ENCODE measurements at places on chromosomes 1 and 21.

DNA sequence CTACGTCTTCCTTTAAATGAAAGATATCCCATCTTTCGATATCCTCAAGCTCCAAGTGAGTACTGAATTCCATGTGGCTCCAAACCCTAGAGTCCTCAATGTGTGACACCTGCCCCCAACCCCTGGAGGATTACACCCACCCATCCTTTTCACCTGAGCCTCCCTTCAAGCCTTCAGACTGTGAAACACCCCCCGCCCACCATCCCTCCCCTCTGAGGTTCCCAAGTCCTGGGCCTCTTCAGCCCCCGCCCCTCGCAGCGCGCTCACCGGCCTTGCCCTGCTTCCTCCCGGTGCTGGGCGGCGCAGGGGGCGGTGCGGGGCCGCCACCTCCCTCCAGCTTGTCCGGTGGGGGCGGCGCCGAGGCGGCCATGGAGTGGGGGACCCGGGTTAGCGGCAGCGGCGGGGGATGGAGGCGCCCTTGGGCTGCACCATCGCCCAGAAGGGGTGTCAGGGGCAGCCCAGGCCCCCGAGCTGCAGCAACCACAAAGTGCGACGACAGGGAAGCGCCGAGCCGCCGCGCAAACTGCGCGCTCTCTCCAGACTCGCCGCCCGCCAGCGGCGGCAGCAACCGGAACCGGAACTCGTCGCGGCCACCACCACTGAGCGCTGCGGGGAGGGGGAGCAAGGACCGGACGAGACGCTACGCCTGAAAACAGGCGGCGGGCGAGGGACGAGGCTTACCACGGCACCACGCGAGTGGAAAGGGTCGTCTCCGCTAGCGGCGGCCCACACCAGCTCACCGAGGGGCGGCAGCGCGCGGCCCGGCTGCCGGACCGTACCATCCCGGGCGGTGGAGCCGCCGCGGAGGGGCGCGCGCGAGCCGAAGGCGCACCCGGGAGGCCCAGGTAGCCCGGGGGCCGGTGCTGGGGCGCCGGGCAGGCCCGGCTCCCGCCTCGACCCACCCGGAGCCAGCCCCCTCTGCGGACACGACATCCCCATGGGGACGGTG, at the start of gene PYGO2:
Gene PYGO2 (minus strand): TSS at position 576 of the 949 bp plus-strand sequence. CDS start 206 bp downstream, at position 370.
- DNase-seq: peak; percentile 71

- no peak for DNase-seq
Measured at GRCh38 chr1:169909499-169909898, 15.8 kb upstream of the SCYL3 start.

DNA sequence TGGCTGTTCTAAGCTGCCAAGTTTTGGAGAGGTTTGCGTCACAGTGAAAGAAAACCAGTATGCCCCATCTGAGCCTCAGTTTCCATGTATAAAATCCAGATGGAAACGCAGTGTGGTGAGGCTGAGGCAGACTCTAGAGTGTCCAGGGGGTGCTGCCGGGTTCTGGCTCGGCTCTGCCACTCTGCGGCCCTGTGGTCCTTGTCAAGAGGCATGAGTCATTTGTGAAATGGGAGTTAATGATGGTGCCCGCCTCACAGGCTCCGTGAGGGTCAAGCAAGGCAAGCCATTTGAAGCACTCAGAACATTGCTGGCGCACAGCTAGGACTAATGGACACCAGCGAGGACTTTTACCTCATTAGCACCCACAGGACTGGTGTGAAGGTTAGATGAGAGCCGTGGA, 214.3 kb downstream of the PTPRU start:
- DNase-seq: no peak

DNA sequence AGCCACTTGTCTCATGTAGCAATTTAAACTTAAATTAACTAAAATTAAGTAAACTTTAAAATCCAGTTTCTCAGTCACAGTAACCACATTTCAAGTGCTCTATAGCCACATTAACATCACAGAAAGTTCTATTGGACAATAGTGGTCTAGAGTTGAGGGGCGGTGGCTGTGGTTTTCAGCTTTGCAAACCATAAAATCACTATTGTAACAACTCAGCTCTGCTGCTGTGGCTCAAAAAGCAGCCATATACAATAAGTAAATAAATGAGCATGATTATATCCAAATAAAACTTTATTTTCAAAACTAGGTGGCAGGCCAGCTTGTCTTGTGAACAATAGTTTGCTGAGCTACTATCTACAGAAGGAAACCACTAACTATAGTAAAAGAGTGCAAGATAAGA, 43.4 kb upstream of the C1orf53 start:
- no peak for DNase-seq

DNA sequence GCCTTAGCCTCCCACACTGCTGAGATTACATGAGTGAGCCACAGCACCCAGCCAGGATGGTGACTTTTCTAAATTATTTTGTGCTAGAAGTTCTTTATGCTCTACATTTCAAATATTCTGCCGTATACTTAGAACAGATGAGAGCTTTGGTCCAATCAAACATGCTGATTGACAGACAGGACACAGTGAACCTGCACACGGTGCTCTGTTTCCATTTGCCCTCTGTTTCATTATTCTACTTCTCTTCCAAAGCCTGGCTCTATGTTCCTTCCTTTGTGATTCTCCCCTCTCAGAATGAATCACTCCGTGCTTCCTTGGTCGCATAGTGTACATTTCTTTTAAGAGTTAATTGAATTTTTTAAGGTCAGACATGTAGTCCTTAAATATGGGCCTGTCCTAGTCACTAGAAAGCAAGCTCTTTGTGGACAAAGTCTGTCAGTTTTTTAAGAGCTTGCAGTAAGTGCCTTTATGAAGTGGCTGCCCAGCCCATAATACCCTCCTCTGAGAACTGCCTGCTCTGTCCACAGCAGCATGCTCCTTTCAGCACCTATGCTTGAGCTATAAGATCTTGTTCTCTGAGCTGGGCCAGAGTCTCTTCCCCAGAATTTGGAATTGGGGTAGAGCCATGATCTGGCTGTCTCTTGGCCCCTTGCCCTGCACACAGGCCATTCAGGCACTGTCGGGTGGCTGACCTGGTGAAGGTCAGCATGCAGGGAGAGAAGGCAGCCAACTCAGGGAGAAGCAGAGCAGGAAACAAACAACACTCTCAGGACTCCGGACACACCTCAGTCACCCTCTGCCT, 66.8 kb upstream of the SLC44A3 start:
- DNase-seq: no peak

DNA sequence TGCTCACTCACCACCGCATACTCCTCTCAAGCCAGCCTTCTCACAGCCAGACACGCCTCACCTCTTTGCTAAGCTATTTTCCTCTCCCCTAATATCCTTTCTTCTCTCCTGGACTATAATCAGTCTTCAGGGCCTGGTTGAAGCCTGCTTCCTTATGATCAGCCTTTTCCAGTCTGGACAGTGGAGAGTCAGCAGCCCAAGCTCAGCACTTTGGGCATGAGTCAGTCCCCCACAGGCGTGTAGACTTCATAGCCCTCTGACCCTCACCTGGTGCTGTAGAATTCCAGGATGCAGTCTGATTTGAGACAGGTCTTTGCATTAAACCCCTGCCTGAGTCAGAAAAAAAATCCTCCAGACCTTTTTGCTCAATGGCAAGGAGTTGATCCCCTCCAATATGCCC, 2.5 kb downstream of the HPCAL4 start:
- no peak for DNase-seq

GRCh38 chr1:240649733-240650721, 38.1 kb upstream of the GREM2 start:
- no peak for DNase-seq

- no peak for DNase-seq
Measured at GRCh38 chr1:227357171-227357926, 39.1 kb upstream of the CDC42BPA start.

- no peak for DNase-seq
Measured at GRCh38 chr1:27394282-27394658, 1.8 kb downstream of the GPR3 start.

GRCh38 chr1:157739229-157739901, 37.6 kb downstream of the FCRL2 start:
- no peak for DNase-seq

DNA sequence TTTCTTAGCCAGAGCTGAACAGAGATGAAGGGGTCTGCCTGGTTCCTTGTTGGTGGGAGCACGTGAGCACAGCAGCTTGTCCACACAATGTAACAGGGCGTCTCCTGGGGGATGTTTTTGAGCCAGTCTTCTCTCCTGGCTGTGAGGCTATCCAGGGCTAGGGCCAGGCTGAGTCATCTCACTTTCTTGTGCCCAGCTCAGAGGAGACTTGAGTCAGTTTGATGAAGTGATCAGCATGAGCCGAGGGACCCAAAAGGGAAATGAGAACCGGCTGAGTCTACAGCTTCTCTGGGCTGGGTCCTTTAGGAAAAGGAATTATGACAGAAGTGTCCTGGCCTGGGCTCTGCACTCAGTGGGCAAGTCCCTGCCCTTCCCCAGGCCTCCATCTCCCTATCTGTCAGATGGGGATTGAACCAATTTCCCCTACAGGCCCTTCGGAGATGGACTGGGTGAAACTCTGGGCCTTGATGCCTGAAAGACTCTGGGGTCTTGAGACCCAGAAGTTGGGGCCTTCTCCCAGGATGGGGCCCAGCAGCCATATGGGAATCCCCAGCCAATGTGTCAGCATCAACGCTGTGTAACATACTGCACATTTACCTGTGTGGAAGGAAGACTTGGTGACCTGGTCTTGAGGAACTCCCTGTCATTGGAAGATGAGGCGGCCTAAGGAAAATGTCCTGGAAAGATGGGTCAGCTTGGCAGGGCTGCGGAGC, 36.6 kb downstream of the DMRTB1 start:
- DNase-seq: no peak

- DNase-seq: no peak
Measured at GRCh38 chr21:34987501-34988072, 61.5 kb downstream of the RUNX1 start.

DNA sequence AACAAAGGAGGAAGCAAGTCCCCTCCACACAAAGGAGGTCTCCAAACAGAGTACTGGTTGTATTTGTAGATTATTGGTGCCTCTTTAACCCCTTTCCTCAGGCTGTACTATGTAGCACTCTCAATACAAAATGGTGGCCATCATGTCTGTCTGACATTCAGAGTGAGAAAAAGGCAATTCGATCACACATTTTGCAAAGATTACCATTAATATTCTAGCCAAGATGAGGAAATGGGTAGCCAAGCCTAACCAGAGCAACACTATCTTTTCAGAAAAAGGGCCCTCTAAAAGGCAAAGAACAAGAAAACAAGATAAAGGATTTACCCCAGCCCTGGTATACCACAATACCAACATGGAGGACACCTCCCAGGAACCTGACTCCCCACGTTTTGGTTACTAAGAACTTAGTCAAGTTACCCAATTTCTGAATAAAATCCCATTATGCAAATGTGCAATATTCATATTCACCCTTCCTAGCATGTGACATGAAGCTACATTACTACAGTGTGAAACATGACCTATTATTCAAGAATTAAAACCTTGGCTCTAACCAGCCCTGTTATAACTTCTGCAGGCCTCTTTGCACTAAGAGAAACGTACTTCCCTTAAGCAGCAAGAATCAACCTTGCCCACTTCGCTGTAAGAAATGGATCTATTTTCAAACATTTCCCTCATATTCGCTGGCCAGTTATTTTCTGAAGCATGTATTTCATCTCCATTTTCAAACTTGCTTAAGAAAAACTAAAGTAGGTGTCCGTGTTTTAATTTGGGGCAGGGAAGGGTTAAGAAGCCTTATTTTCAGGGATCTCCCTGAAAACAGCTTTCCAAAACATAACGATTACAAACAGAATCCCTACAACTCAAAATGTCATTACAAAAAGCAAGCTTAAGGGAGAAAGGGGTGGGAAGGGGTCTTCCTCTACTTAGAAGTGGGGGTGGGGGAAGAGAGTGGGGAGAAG, 2.1 kb downstream of the KDM5B start:
- no peak for DNase-seq

DNA sequence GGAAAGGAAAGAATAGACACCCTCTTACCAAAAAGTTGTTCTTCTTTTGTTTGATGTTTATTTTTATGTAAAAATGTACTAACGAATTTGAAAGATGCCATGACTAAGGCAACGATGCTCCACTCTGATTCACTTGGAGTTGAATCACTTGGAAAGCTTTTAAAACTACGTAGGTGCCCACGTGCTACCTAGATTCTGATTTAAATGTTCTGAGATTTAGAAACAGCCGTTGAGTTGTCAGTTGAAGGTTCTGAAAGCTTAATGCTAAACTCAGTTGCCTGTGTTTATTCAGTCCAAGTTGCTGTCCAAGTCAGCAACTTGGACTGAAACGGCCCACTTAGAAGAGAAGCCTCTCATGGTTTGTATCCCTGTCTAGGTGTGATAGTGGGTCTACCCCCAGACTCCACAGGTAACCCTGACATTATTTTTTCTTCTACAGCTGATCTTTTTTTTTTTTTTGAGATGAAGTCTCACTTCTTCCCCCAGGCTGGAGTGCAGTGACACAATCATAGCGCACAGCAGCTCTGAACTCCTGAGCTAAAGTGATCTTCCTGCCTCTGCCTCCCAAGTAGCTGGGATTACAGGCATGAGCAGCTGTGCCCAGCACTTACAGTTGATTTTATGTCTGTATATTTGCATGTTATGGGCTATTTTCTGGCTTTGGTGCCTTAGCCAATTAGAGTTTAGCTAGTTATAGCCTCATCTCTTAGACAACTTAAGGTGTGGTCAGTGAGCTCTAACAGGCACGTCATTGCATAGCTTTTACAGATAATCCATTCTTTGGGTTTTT, 1.4 kb upstream of the VAMP4 start:
- DNase-seq: no peak

- no peak for DNase-seq
Measured at GRCh38 chr21:42061195-42061985, 9.7 kb upstream of the UMODL1 start.

- no peak for DNase-seq
Measured at GRCh38 chr1:110055493-110056284, 14.8 kb downstream of the ALX3 start.

DNA sequence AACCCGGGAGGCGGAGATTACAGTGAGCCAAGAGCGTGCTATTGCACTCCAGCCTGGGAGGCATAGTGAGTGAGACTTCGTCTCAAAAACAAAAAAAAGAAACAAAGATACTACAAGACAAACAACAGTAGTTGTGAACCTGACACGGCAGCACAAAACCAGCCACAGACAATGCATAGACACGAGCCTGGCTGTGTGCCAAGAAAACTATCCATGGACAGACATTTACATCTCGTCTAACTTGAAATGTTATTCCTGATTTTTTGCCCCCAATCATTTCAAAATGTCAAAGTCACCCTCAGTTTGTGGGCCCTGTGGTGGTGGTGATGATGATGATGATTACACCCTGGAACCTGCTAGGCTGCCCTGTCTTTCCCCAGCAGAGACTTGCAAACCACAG, 6.3 kb downstream of the KLHL21 start:
- no peak for DNase-seq

- DNase-seq: no peak
Measured at GRCh38 chr1:92502247-92502646, 15.5 kb upstream of the GFI1 start.

GRCh38 chr1:93704052-93704451, 22.4 kb upstream of the BCAR3 start:
- no peak for DNase-seq

- DNase-seq: no peak
Measured at GRCh38 chr1:77627978-77628570, 54.4 kb downstream of the ZZZ3 start.

Data from effector memory CD4-positive, alpha-beta T cell (primary cell).